ENCODE measurements at places on chromosomes 6 and 20.
A peak's percentile ranks its signal among the peaks of the same experiment; 100 is the strongest.

- DNase-seq, result no peak
Observed at GRCh38 chr6:130862370-130862769, 35.2 kb downstream of the SMLR1 start.

GRCh38 chr6:37990762-37991525 is 171.4 kb downstream of the ZFAND3 start:
- no peak for DNase-seq

DNA sequence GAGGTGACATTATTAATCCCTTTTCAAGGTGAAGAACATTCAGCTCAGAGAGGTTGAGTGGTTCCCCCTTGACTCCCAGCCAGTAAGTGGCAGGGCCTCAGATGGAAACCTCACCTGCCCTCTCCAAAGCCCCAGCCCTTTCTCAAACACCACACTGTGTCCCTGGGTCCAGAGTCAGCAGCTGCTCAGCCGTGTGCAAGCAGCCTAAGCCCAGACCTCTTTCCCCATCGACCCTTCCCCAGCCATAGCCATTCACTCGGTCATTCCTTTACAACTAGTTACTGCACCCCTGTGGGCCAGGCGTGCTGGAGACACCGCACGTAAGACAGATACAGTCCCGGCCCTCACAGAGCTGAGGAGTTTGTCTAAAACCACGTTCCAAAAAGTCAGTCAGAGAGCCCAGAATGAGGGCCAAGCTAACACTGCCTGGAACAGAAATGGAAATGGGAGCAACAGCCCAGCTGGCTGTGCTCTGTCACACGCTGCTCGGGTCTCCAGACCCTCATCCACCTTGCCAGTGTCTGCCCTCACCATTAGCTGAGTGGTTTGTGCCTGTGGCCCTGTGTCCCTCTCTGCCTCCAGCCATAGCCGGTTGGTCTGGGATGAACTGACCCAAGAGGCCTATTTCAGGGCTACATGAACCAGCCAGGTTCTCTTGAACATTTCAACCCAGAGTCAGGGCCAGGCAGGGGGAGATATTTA is 29.6 kb downstream of the ZC3H12D start:
- DNase-seq, result no peak

- peak; percentile 39 for DNase-seq
Observed at GRCh38 chr6:5302995-5303622, 41.8 kb downstream of the FARS2 start.

- no peak for DNase-seq
Observed at GRCh38 chr6:42294759-42295158, 77.1 kb upstream of the MRPS10 start.

- DNase-seq, result no peak
Observed at GRCh38 chr6:11039040-11039439, 5.1 kb downstream of the ELOVL2 start.

- DNase-seq, result no peak
Observed at GRCh38 chr6:149513915-149514314, 29.1 kb upstream of the ZC3H12D start.
